NCI-H1105 treated with DMSO at 0.1 percent for 48 hours (cell line): ENCODE measurements at places on chromosomes 6 and 20.

GRCh38 chr6:168876956-168877355 lies 376.7 kb downstream of the THBS2 start:
- no peak for DNase-seq

- DNase-seq: no peak
Measured at GRCh38 chr6:3526962-3527650, 70.3 kb upstream of the SLC22A23 start.

- no peak for DNase-seq
Measured at GRCh38 chr20:13094976-13095375, 86.2 kb downstream of the SPTLC3 start.

DNA sequence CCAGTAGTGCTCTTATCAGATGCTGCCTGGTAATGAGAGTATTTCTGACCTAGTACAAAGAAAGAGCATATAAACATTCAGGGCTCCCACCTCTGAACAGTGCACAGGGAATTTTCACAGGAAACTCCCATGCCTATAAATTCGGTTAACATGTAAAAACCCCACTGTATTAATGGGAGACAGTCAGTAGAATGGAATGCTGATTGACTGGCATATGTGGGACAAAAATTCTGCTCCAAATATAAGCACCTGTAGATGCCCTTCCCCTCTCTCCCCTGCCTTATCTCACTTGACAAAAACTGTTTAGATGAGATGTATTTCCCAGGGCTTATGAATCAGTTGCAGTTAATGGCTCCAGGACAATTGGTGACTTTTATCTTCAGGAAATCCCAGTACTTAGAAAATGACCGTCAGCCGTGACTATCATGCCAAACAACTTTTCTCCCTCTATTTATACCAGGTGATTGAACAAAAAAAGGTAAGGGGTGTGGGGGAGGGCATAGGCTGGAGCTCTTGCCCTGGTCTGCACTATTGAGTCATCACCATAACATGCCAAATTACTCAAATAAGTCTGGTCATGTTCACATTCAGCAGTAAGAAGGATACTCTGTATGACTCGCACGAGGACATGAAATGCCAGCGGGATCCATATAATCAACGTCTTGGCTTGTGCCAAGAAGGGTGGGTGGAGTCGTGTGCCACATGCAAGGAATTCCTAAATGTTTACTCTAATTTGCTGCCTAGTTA lies 176.4 kb upstream of the BMP2 start:
- peak; percentile 51 for DNase-seq

DNA sequence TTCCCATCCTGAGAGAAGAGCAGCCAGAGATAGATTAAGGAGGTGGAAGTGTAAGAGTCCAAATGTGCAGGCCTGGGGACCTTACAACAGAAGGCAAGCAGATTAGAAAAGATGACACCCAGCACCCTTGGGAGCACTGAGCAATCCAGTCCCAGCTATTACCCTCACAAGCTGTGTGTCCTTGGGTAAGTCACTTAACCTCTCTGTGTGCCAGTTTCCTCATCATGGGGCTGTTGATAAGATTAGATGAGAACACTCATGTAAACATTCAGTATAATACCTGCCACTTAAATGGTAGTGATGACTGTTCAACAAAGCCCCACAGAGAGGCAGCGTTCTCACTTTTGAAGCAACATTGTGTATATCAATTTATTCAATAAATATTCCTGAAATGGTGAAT lies 114.8 kb upstream of the CST7 start:
- no peak for DNase-seq

DNA sequence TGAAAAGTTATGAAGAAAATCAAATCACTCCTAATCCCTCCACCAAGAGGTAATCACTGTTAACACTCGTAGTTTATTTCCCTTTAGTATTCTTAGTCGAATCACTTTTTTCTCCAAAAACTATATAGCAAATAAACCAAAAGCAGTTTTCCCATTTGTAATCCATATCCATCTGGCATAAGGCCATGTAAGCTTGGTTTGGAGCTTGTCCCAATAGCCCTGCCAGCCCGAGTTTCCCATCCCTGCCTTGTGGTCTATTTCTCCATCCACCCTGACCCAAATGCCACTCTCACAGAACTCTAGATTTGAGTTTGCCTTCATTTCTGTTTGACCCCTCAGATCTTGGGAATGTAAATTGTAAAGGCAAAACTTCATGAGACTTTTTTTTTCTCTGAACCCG lies 71.8 kb upstream of the DSP start:
- no peak for DNase-seq

GRCh38 chr20:38125157-38126056 lies 39.7 kb downstream of the TGM2 start:
- DNase-seq: peak; percentile 97

- peak; percentile 59 for DNase-seq
Measured at GRCh38 chr6:85498596-85499258, 48.8 kb downstream of the NT5E start.

DNA sequence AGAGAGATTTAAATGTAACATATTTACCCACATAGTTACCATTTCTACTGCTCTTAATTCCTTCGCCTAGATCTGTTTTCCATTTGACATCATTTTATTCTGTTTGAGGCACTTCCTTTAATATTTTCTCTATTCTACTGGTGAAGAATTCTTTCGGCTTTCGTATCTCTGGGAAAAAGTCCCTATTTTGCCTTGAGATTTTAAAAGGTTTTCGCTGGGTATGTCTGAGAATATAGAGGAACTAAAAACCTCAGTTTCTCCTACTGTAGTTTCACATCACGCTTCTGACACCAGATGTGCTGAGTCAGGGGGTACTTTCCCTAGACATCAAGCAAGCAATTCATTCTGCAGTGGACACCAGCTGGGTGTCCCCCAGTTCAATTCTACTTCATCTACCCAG lies 61.7 kb downstream of the E2F3 start:
- no peak for DNase-seq

DNA sequence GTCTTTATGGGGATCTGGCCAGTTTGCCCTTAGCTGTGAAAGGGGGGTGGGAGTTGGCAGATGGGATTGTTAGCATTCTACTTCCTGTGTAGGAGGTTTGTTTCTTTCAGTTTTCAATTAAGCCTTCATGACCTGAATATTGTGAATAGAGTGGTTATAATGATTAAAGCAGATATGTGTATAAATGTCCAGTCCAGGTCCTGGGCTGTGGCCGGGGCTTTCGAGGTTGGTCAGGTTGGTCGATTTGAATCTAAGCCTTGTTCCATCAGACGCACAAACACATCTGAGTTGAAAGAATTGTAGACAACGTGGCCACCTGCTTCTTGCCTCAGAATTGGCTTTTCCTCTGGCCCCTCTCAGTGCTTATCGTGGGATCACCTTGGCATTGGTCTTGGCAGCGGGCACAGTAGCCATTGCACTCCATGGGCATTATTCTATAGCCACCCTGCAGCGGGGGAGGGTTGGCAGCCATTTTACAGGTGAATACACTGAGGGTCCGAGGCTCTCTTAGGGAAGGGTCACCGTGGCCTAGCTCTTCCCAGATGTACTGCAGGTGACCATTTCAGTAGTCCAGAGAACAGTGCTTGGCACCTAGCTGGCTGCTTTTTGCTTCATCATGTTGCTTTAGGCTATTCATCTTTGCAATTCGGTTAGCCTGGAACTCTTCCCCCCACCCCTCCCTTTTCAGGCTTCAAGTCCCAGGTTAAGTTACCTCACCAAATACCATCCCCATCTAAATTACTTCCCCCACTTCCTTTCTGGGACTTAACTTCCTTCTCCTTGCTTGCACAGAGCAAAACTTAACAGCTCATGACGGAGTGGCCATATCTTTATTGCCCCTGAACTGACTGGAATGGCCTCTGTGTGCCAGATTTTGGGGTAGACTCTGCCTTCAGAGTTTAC lies 1.1 kb downstream of the RNF114 start:
- no peak for DNase-seq

DNA sequence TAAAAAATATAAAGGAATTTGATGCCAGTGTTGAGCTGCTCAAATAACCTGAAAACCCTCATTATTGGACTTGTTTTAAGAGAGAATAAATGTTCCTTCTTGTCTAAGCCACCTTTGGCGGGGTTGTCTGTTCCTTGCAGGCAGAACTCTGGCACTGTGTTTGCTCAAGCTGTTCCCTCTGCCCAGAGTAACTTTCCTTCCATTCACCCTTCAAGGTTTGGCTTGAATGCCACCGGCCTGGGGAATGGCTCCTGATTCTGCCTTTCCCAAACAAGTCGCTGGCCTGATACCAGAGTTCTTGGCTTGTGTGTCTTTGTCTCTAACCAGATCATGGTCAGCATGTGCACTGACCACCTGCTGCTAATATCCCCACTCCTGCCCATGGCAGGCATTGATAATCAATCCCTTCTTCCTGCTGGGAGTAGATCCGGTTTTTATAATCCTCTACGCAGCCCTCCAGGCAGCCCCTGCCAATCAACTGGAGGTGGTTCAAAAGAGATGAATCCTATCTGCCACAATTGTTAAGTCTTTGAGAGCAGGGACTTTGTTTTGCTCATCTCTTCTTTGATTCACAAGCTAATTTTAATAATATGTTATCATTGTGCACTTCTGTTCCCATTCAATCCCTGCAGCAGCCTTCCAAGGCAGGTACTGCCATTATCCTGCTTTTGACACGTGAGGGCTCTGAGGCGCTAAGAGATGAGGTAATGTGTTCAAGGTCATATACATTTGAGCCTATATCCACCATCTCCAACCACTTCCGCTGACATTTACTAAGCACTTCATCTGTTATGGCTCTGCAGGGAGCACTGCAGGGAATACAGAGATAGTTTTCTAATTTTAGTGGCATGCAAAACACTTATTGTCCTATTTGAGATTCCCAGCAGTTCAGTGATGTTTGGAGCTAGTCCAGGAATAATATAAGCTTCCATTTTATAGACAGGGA lies 3.1 kb upstream of the CCM2L start:
- no peak for DNase-seq

DNA sequence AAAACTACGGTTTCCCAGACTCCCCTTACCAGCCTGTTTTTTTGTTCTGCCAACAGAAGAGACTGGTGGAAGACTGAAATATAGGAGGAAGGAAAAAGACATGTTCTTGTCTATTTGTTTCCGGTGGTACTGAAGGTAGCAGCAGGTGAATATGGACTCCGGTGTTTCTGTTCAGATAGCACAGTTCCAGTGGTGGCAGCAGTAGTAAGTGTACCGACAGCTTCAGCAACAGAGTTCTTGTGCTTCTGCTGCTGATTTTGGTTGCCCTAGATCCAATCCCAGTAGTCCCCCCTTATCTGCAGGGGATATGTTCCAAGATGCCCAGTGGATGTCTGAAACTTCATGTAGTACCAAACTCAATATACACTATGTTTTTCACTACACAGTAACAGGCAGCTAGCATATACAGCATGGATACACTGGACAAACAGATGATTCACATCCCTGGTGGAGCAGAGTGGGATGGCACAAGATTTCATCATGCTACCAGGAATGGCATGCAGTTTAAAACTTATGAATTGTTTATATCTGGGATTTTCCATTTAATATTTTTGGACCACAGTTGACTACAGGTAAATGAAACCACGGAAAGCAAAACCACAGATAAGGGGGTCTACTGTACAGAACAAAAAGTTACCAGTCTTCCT lies 301.8 kb downstream of the BTBD9 start:
- DNase-seq: no peak

- DNase-seq: no peak
Measured at GRCh38 chr6:39524007-39524406, 201.2 kb downstream of the KIF6 start.

DNA sequence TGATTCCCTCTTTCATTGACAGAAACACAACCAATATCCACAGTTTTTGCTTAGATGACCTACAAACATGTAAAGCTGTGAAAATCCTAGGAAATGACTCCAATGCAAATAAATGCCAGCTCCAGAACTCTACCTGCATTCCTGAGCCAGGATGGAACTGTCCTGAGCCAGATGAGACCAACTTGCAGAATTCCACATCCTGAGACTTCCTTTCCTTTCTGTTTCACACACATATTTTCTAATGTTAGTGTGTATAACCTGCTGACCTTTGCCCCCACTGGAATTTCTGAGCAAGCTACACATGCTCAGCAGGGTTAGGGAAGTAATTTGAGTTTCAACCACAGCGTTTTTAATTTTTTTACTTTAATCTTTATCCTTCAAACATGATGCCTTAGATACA lies 69.6 kb upstream of the ADGRF1 start:
- DNase-seq: no peak

DNA sequence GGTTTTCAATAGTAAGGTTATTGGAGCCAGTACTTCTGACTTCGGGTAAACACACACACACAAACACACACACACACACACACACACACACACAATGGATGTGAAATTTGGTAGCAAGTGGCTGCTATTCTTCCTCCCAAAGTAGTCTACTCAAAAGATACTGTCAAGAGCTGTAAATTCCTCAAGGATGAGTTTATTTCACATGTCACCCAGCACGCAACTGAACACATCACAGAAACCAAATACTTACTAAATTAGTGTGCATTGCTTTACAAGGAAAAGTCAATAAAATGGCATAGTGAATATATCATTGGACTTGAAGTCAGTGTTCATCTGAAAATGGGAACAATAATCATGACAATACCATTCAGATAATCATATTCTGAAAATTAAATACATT lies 32.9 kb downstream of the MMUT start:
- DNase-seq: no peak

DNA sequence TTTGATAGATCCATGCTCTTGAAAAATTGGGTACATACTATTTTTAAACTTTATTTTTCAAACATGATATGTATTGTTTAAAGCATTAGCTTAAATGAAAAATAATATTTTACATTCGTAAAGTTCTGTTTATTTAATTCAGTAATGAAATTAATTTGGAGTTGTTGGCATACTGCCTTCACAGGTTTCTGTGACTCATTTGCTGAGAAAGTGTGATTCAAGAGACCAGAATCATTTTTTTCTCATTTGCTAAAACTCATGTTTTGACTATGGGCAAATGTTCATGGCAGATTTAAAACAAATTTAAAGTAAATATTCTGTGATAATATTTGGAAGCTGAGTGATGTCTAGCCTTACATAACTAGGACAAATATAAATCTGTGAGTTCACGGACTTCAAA lies 230.4 kb downstream of the BCKDHB start:
- no peak for DNase-seq

DNA sequence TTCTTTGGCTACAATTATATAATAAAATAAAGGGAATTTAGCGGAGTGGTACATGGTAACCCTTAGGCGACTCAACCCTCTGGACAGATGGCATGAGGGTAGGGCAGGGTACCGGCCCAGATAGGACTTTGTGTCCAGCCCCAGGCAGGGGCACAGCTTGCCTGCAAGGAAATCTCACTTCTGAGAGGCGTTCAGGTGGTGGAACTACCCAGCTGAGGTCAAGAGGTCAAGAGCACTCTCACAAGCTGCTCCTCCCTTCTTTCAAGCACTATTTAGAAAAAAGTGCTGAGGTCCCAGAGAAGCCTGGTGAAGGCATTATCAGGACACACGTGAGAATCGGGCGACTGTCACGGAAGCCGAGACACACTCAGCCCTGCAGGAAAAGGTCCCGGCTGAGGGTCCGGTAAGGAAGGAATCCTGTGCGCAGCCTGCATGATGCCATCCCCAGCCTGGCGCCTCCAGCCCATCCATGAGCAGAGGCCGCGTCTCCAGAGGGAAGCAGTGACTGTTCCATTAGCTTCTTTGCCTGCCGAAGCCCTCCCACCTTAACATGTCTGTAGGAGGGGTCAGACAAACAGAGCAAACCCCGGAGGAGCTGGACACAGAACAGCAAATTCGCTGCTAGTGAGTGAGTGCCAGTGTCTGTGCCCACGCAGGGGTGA lies 54.8 kb downstream of the WDR27 start:
- DNase-seq: no peak
